HAP-1 (cell line): ENCODE measurements at places on chromosomes 1 and 21.

DNA sequence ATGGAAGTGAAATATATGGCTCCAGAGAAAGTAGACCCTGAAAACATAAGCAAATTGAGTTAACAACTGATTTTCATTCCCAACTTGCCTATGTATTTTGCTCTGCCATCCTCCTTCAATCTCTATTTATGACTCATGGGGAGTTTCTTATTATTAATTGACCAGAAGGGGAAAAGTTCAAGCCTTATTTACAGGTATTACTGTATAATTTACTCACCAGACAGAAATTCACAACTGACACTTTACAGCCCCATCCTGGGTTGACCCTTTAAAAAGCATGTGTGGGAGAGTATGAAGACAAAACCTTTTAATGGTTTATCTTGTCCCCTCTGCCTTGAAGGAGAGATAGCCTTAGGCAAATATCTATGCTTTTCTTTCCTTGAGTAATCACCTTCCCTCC lies 39.8 kb upstream of the C1orf53 start:
- no peak for DNase-seq

DNA sequence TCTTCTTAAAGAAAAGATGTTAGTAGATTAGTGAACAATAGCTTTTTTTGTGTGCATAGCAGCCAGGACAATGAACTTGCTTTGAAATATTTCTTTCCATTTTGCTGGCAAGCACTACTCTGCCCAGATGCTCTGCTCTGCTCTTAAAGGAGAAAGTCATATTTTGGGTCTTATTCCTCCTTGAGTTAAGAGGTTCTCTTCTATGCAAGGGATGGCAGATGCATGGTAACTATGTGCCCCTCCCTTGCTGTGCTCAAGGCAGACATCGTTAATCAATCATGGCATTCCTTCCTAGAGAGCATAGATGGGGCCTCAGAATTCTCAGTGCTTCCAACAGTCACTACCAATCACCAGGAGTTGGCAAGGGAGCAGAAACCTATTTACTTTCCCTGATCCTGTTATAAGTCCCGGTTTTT lies 27.6 kb downstream of the NIPAL3 start:
- DNase-seq: peak; percentile 45

DNA sequence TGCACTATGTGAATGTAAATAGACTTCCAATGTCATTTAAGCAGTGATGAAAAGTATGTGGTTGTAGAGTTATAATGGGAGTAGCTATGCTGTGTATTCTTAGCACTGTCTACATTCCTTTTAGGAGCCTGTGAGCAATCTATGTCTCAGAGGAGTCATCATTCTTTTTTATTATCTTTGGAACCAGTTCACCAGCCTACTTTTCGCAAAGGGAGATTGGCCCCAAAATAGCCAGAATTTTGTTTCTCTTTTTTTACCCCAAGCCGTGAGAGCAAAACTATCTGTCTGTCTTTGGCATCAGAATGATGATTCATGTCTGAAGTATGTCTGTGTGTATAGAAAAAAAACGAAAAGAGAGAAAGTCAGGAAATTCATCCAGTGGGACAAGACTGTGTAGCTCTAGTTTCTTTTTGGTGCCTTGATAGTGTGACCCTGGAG lies 44.2 kb downstream of the OSBPL9 start:
- DNase-seq: peak; percentile 54

DNA sequence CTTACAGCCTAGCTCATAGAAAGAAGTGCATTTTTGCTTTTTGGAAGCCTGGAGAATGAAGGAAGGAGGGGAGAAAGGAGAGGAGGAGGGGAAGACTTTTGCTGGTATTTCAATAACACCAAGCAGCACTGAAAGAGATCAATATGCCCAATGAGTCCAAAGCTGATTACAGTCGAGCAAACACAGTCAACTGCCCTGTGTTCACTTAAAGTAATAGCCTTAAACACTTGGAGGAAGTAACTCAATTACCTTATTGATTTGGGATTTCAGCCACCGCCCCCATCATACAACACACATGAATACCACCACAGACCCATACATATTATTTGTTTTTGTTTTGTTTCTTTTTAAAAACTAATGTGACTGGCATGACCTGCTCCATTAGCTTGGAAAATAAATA lies 23.3 kb upstream of the RXRG start:
- DNase-seq: no peak

- DNase-seq: no peak
Observed at GRCh38 chr1:230243583-230244353, 176.7 kb downstream of the GALNT2 start.

- no peak for DNase-seq
Observed at GRCh38 chr1:44826375-44827196, 16.5 kb downstream of the PTCH2 start.

DNA sequence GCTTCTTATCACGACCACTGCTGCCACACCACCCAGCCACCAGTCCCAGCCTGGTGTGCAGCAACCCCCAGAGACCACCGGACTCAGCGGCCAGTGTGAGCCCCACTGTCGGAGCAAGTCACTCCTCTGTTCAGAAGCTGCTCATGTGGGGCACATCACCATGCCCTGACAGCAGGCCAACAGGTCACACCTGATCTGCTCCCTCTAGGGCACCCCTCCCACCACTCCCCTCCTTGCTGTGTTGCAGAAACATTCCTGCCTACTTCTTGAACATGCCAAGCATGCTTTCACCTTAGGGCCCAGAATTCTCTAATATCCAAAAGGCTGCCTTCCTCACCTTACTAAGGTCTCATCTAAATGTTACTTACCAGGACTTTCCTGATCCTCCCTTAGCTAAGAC lies 146.5 kb downstream of the SLC45A1 start:
- DNase-seq: no peak

GRCh38 chr1:62139410-62139809 lies 55.2 kb upstream of the L1TD1 start:
- DNase-seq: no peak

DNA sequence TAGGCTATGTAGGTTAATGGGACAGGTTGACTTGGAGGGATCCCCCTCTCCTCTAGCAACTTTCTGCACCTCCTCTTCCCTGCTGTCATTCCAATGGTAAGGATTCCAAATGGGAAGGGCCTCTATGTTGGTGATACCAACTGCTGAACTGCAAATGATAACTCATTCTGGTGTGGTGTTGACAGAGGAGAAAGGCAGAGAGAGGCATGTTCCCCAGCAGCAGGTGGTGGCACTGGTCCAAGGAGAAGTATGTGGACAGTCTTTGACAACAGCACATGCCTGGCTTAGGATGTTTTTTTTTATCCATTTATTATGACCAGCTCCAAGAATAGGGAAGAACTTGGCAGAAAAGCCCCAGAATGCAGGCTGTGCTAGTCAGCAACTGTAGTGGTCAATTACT lies 19.6 kb upstream of the SPAG17 start:
- no peak for DNase-seq

DNA sequence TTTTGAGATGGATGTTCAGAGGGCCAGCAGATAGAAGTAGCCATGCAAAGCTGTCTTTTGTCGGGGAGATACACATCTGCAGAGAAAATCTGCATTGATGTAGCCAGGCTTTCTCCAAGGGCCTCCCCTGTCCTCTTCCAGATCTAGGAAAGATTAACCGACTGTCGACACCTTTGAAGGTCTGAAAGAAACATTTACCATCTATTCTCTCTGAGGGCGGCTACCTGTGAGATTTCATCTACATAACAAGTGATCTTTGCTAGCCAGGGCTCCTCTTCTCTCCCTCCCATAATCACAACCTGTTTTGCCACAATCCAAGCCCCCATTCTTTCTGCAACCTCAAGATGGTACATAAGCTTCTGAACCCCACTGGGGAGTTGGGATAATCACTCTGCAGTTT lies 193.6 kb downstream of the RGS7 start:
- no peak for DNase-seq

DNA sequence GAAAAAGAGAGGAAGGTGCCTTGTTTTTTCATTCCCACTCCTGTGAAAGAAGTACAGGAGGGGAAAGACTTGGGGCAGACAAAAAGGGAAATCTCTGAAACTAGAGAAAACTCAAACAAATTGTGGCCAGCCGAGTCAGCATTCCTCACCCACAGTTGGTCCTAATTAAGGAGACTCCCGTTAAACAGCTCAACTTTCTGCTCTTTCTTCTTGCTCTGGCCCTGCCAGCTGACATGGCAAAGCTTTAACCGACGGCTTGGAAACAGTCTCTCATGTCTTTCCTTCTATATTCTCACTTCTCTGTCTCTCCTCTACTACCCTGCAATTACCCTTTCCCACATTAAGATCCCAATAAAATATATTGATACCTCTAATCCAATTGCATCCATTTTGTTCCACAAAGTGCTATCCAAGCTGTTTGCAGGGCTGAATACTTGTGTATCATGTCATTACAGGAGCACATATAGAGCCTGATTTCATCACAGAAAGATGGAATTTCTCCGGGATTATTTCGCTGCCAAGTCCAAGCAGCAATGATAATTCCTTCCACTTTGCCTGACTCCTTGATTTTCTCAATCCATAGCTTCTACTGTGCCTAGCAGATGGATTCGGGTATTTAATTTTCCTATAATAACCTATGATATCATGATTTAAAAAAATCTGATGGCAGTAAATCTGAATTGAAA lies 65.4 kb upstream of the IPO9 start:
- no peak for DNase-seq

GRCh38 chr1:218490406-218490922 lies 145.3 kb downstream of the TGFB2 start:
- no peak for DNase-seq

DNA sequence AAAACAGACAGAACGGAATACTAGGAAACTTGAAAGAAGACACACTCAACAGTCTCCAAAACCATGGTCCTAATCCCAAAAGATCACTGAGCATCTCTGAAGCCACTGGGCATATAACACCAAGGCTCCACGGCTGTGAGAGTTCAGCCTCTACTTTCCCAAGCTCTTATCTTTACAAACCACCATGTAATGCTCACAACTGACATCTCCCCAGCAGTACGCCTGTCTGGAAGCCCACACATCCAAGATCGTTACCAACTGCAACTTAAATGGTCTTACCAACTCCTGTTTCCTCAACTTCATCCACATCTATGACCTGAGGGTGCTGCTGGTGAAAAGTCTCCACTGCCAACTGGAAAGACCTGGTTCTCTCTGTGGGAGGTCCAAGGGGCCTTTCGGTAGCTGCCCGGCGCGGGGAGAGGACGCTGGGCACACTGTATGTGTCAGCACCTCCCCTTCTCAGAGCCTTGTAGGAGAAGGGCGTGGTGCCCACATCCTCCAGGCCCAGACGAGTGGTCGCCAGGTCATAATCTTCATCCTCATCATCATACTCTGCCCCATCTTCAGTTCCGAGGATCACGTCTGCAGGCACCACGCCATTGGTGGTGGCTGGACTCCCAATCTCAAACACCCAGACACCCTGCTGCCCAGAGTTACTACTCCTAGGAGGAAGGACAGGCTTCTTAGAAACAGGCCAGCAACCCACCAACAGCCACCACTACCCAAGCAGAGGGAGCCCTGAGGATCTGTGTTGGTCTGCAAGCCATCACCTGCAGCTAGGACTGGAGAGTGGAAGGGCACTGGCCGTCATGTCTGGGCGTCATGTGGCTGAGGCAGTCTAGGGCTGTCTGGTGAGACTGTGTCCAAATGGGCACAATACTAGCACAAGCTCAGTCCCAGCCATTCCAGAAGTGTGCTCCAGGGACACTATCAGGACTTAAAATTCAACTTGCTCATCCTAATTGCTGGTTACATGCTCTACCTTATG lies 23.0 kb downstream of the NID1 start:
- no peak for DNase-seq

DNA sequence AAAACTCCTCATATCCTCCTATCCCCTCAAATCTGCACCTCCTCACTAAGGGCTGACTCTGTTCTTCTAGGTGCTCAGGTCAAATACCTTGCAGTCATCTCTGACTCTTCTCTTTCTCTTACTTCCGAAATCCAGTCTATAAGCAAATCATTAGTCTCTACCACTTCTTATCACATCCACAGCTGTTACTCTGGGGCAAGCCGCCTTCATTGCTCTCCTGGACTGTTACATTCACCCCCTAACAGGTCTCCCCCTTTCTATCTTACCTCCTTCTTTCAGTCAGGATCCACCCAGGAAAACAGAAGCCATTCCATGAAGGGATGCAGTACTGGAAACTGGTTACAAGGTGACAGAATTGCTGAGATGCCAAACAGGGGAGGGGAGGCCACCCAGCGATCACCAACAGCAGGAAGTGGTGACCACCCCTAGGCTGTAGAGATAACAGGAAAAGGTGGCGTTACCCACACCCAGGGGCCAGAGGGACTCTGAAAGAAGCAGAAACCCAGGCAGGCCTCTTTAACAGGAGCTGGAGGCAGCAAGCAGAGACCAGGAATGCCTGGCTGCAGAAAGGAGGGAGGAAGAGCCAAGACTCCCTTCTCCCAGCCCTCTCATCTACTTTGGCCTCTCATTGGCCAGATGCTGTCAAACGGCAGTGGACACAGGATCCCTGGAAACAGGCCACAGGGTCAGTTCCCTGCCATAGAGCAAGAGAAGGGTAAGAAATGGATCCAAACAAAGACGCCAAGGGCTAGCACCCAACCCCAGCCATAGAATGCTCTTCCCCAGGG lies 55.5 kb upstream of the FOXO6 start:
- no peak for DNase-seq

GRCh38 chr21:31558189-31558961 lies 101.1 kb upstream of the SOD1 start:
- no peak for DNase-seq

DNA sequence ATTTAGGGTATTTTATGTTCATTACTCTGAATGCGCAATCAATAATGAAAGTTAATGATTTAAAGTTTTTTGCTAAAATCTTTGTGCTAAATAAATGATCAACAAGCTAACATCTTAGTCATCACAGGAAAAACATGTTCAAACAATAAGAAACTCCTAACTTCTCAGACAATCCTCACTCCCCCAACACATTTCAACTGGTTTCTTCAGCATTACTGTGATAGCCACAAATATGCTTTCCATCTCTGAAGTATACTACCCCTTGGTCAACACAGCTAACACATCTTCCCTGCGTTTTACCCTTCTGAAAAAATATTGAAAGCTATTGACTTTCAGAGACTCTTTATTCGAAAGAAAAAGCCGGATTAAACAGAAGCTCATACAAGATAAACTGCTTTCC lies 85.8 kb downstream of the ZNF644 start:
- no peak for DNase-seq

DNA sequence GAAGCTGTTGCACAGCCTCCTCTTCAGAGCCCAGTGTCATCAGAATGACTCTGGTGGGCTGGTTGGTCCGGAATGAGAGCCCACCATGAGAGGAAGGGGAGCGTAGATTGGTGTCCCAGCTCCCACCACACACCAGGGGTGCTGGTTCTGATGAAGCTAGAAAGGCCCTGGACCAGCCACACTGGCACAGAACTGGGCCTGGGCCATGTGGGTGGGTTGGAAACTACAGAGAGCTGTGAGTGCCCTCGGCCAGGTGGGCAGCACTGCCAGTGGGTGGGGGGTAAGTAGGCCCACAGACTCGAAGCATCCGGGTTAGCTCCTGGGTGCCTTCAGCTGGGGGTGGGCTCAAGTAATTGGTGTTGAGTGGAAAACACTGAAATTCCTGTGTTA lies 11.6 kb upstream of the TFF1 start:
- no peak for DNase-seq
